ENCODE measurements at places on chromosomes 6 and 20.
A peak's percentile ranks its signal among the peaks of the same experiment; 100 is the strongest.

GRCh38 chr6:54719131-54719530 is 127.4 kb upstream of the FAM83B start:
- DNase-seq, result no peak

GRCh38 chr6:169986848-169987498 is 235.6 kb downstream of the ERMARD start:
- no peak for DNase-seq

DNA sequence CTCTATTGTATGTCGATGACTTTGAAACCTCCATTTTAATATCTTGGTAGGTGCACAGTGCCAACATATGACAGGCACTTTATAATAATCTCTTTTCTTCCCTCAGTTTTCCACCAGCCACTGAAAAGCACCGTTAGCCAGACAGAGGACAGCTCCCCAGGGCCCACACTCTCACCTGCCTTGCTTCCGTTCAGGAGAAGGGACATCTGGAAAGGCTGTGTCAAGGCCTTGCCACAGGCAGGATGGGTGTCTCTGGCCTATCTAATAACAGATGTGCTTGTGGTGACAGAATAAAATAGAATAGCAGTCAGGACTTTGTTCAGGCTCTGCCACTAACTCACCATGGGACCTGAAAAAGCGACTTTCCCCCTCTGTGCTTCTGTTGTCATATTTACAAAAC is 75.5 kb upstream of the CCDC167 start:
- DNase-seq, result no peak

- no peak for DNase-seq
These were observed 263.8 kb downstream of the ALDH8A1 start for GRCh38 chr6:134686071-134686470.

DNA sequence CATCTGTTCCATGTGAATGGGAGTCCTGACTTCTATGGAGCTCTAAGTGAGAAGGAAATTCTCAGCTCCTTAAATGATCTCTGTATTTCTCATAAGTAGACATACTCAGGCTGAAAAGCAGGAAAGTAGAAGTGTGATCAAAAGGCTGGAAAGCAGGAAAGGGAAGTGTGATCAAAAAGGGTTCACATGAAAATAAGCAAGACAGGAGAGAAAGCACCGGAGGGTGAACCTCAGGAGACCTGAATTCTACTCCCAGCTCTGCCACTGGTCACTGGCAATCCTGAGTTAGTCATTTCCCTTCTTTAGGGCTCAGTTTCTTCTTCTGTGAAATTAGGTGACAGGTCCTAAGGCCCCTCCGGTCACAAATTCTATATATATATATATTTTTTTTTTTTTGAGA is 55.5 kb upstream of the TRERF1 start:
- no peak for DNase-seq

GRCh38 chr6:126033696-126034095 is 47.4 kb downstream of the TRMT11 start:
- DNase-seq, result peak; percentile 13

DNA sequence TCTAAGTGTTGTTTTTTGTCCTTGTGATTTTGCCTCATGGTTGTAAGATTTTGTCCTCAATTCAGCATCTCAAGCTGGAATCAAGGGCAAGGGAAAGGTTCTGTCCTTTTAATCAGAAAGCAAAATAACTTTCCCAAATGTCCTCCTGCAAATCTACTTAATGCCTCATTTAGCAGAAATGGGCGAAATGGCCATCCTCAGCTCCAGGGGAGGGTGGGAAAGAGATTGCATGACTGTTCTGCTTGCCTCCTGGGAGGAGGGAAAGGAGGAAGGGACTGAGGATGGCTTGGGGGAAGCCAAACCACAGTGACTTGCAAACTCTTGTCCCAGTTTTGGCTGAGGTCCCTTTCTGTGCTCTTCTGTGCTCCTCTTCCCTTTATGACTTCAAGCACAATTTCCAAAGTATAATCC is 43.4 kb downstream of the TNFAIP3 start:
- no peak for DNase-seq

GRCh38 chr6:44556046-44556445 is 168.5 kb downstream of the CDC5L start:
- no peak for DNase-seq

DNA sequence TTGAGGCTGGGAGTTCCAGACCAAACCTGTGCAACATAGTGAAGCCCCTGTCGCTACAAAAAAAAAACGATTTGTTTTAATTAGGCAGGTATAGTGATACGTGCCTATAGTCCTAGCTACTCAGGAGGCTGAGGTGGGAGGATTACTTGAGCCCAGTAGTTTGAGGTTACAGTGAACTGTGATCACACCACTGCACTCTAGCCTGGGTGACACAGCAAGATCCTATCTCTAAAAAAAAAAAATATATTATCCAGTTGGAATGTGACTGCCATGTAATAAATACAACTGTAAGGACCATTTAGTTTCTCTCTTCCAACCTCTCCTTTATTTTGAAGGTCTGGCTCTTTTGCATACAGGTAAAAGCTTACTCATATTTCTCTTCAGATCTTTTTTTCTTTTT is 571.5 kb downstream of the UTRN start:
- DNase-seq, result no peak

DNA sequence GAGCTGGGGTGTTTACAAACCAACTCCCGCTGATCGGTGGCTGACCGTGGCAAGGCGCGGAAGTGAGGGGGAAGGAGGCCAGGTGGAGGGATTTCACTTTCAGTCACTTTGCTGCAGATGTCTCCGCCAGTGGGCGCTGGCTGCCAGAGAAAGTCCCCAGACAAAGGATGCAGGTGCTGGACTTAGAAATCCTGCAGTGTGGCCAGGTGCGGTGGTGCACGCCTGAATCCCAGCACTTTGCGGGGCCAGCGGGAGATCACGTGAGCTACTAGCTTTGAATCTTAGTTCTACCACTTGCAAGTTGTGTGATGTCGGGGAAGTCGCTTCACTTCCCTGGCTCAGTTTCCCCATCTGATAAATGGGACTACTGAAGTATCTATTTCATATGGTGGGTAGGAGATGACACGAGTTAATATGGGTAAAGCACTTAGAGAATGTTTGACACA is 180.4 kb downstream of the ZNF217 start:
- DNase-seq, result peak; percentile 82

DNA sequence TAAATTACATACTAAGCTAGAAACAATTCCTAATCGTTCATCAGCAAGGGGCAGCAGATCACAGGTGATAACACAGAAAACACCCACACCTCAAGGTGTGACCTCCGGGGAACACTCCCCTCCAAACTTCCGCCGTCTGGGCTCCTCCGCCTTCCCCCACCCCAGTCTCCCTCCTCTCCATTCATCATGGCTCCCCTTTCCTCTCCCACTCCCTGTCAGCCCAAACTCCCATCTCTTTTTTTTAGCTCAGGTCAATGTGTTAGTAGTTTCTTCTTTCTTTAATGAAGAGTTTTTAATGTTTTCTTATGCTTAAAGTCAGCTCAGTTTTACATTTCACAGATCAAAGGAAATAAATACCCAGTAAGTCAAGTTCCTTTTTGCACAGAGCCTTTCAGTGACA is 20.7 kb downstream of the CNKSR3 start:
- DNase-seq, result no peak

DNA sequence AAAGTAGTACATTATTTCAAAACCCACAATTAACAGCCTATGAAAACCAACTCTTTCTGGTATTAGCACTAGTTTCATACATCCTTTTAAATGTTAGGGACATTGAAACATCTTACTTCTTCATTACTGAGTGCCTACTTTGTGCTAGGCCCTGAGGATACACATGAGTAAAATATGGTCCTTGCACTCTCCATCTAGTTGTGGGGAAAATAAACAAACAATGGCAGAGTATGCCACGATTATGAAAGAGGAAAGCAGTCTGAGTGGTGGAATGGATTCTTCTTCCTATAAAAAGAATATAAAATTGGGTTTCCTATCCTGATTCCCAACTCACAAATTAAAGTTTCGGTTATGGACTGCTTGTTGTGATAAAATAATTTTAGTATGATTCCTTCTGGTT is 84.9 kb downstream of the ATXN1 start:
- DNase-seq, result no peak

DNA sequence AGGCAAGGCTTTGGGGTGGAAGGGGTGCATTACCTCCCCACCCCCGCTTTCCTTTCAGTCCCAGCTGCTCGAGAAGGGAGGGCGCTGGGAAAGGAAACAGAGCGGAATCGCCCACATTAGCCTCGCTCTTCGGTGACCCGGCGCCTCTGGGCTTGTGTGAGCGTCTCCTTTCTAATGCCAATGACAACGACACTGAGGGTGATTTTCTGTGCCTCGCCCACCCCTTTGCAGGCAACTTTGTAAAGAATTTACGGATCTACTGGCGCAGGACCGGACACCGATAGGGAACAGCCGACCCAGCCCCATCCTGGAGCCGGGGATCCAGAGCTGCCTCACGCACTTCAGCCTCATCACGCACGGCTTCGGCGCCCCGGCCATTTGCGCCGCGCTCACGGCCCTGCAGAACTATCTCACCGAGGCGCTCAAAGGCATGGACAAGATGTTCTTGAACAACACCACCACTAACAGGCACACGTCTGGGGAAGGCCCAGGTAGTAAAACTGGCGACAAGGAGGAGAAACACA is 24.3 kb downstream of the TFAP2B start:
- DNase-seq, result no peak

GRCh38 chr6:105550955-105551620 is 148.2 kb upstream of the PREP start:
- no peak for DNase-seq

Data from GM13977 (cell line).